ENCODE measurements at places on chromosomes 3 and 15. TPM values are rescaled to one million over a fixed set of nuclear protein-coding genes. Genes with fewer than 3 reads are reported as not detected.

RARB gene
- total RNA-seq: not detected

OXTR gene
- total RNA-seq: 1.4 TPM

USP13 gene
- 13.8 TPM for total RNA-seq

SLITRK3 gene
- total RNA-seq: not detected

FANCD2OS gene
- total RNA-seq: not detected

TIGIT gene
- total RNA-seq: 185 TPM

GUCA1C gene
- total RNA-seq: not detected

CYP1A2 gene
- total RNA-seq: not detected

RBP2 gene
- not detected for total RNA-seq

GABRB3 gene
- total RNA-seq: not detected

POLQ gene
- total RNA-seq: 12.4 TPM

Data from CD8-positive, alpha-beta memory T cell (primary cell).